ENCODE measurements at places on chromosomes 2 and 18.

DNA sequence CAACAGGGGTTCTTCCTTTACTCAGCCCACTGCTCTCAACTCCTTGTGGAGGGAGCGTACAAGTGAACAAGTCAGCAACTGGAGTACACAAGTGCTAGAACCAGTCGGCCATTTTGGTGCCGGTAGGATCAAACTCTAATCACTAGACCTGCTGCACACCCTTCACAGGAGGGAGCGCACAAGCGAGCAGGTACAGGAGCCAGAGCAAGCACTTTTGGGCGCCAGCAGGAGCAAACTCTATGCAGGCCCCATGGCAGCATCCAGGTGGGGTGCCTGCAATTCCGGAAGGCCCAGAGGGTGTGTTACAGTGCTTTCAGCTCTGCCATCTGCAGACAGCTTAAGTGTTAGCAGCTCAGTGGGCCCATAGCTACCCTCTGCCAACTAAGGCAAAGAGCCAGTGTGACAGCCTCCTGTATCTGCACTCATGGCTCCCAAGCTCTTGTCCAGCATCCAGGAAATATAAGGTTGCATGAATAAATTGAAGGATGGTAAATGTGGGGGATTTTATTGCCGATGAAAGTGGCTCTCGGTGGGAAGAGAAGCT lies 426.1 kb downstream of the DCC start:
- no peaks in the 10 kb centered on the region for H3K4me1 ChIP-seq
- H3K4me3 ChIP-seq = no peak overlapping the region
- no peak overlapping the region for H3K27ac ChIP-seq
- no peaks in the 10 kb centered on the region for H3K27me3 ChIP-seq
- H3K36me3 ChIP-seq = no peaks in the 10 kb centered on the region

- no peaks in the 10 kb centered on the region for H3K4me1 ChIP-seq
- no peak for DNase-seq
- H3K36me3 ChIP-seq = no peaks in the 10 kb centered on the region
- H3K4me3 ChIP-seq = no peak overlapping the region
Measured at GRCh38 chr2:203887677-203888076, 20.1 kb downstream of the CTLA4 start.

DNA sequence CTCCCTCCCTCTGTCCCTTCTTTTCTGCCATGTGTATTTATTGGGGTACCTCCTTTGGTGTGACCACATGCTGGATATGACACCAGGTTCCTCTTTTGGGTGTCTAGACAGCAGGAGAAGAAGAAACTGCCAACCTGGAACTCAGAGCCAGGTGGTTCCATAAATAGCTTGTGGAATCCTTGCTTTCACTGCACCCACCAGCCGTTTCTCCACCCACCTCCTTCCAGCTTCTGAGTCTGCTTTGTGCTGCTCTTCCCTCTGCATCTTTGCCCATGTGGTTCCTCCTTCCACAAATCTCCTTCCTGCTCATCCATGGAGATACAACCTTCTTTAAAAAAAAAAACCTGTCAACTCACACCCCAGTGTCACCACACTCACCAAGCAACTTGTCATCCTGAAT lies 80.2 kb upstream of the SKOR2 start:
- H3K27ac ChIP-seq = no peak overlapping the region
- H3K27me3 ChIP-seq = peaks cover 2% of the 10 kb centered on the region
- no peaks in the 10 kb centered on the region for H3K4me1 ChIP-seq
- DNase-seq = no peak
- no peaks in the 10 kb centered on the region for H3K36me3 ChIP-seq

GRCh38 chr2:149383340-149383739 lies 53.0 kb downstream of the LYPD6 start:
- no peaks in the 10 kb centered on the region for H3K27me3 ChIP-seq
- no peak overlapping the region for H3K27ac ChIP-seq
- no peak overlapping the region for H3K4me3 ChIP-seq
- no peaks in the 10 kb centered on the region for H3K4me1 ChIP-seq

GRCh38 chr18:70044632-70045031 lies 97.0 kb upstream of the CD226 start:
- H3K27ac ChIP-seq = no peak overlapping the region
- no peaks in the 10 kb centered on the region for H3K27me3 ChIP-seq
- DNase-seq = no peak
- H3K36me3 ChIP-seq = peaks cover 3% of the 10 kb centered on the region
- no peaks in the 10 kb centered on the region for H3K4me1 ChIP-seq

- no peak overlapping the region for H3K27ac ChIP-seq
- no peaks in the 10 kb centered on the region for H3K4me1 ChIP-seq
- no peaks in the 10 kb centered on the region for H3K36me3 ChIP-seq
- no peaks in the 10 kb centered on the region for H3K27me3 ChIP-seq
- H3K4me3 ChIP-seq = no peak overlapping the region
- no peak for DNase-seq
Measured at GRCh38 chr2:55511508-55512124, 7.9 kb upstream of the CFAP36 start.

GRCh38 chr2:234368861-234369261 lies 128.0 kb downstream of the ARL4C start:
- H3K4me3 ChIP-seq = no peak overlapping the region
- no peaks in the 10 kb centered on the region for H3K36me3 ChIP-seq
- H3K4me1 ChIP-seq = peaks cover under 1% of the 10 kb centered on the region
- H3K27me3 ChIP-seq = no peaks in the 10 kb centered on the region
- DNase-seq = no peak

DNA sequence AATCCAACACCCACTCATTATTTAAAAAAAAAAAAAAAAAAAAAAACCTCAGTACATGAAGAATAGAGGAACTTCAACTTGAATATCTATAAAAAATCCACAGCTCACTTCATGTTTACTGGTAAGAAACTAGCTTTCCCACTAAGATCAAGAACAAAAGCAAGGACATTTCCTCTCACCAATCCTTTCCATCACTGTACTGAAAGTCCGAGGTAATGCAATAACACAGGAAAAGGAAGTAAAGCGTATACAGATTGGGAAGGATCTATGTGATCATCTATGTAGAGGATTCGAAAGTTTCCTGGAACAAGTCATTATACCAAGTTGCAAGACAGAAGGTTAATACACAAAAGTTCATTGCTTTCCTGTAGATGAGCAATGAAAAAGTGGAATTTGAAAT lies 63.2 kb downstream of the ROCK2 start:
- no peaks in the 10 kb centered on the region for H3K27me3 ChIP-seq
- H3K27ac ChIP-seq = no peak overlapping the region
- H3K36me3 ChIP-seq = peaks cover 12% of the 10 kb centered on the region
- no peaks in the 10 kb centered on the region for H3K4me1 ChIP-seq
- no peak for DNase-seq
- no peak overlapping the region for H3K4me3 ChIP-seq

DNA sequence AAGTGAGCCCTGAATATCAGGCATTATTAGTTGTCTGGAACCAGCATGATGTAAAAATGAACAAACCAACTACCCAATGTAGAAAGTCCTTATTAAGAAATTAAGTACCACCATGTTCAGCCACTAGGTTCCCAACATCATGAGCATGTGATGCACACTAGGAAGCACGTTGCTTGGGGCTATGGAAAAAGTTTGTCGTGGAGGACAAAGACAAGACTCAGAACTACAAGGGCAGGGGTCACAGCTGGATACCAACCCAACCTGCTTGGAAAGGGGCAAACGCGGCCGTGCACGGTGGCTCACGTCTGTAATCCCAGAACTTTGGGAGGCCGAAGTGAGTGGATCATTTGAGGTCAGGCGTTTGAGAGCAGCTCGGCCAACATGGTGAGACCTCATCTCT lies 64.0 kb downstream of the ADNP2 start:
- no peaks in the 10 kb centered on the region for H3K36me3 ChIP-seq
- H3K4me1 ChIP-seq = no peaks in the 10 kb centered on the region
- H3K27ac ChIP-seq = no peak overlapping the region
- H3K4me3 ChIP-seq = no peak overlapping the region

GRCh38 chr2:178195390-178196166 lies 1.3 kb downstream of the OSBPL6 start:
- peaks cover 14% of the 10 kb centered on the region for H3K4me1 ChIP-seq
- no peak for DNase-seq
- no peaks in the 10 kb centered on the region for H3K36me3 ChIP-seq
- H3K4me3 ChIP-seq = peak overlapping the region; percentile 62
- no peak overlapping the region for H3K27ac ChIP-seq

- H3K27ac ChIP-seq = no peak overlapping the region
- H3K4me1 ChIP-seq = no peaks in the 10 kb centered on the region
- DNase-seq = no peak
- H3K36me3 ChIP-seq = no peaks in the 10 kb centered on the region
- H3K4me3 ChIP-seq = no peak overlapping the region
Measured at GRCh38 chr2:215529271-215529670, 93.4 kb upstream of the FN1 start.

DNA sequence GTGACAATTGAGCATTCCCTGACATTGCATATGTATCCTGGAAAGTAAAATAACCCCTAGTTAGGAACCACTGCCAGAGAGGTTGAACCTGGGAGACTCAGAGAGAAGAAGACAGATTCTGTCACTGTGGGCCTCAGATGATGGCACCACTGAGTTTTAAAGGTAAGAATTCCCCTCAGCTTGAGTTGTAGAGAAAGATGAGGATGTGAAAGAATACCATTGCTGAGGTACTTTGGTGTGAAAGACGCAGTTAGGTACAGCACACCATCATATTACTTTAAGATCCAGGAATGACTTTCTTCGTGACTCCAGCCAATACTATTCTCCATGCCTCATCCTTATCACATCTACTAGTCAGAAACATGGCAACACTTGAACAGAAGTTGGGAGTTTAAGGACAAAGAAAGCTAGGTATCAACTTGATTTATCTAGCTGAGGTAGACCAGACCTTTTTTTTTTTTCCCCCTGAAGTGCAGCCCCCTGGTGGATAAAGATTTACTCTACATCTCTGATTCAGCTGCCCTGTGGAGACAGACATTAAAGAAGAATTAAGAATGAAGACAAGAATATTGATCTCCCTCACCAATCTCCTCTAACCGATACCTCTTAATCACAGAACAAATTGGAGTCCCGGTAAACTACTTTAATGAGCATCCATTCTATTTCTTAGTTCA lies 630.5 kb upstream of the FANCL start:
- no peaks in the 10 kb centered on the region for H3K4me1 ChIP-seq
- H3K36me3 ChIP-seq = no peaks in the 10 kb centered on the region
- no peak overlapping the region for H3K4me3 ChIP-seq
- no peaks in the 10 kb centered on the region for H3K27me3 ChIP-seq

- no peak overlapping the region for H3K4me3 ChIP-seq
- H3K27me3 ChIP-seq = no peaks in the 10 kb centered on the region
Measured at GRCh38 chr2:148554459-148555247, 89.9 kb upstream of the EPC2 start.

- H3K27ac ChIP-seq = no peak overlapping the region
- no peak overlapping the region for H3K4me3 ChIP-seq
- no peak for DNase-seq
- no peaks in the 10 kb centered on the region for H3K4me1 ChIP-seq
- no peaks in the 10 kb centered on the region for H3K36me3 ChIP-seq
- no peaks in the 10 kb centered on the region for H3K27me3 ChIP-seq
Measured at GRCh38 chr2:15043336-15044058, 411.0 kb downstream of the LRATD1 start.

DNA sequence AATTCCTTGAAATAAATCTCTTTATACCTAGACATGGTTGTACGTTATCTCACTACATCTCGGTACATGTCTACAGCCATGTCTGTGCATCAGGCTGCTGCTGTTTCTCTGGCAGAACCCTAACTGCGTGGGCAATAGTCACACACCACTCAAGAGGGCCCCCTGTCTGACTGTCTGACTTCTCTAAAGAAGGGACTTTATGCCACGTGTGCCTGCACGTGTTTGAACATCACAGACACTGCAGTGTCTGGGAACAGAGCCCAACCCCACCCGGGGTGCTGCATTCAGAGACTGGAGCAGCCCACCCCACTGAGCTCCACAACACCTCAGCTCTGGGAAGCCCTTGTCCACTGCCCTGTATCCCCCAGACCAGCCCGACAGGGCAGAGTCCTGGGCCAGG lies 55.0 kb downstream of the KIF1A start:
- H3K27me3 ChIP-seq = no peaks in the 10 kb centered on the region
- no peaks in the 10 kb centered on the region for H3K4me1 ChIP-seq
- no peak overlapping the region for H3K4me3 ChIP-seq
- DNase-seq = no peak

- H3K36me3 ChIP-seq = no peaks in the 10 kb centered on the region
- peak; percentile 1 for DNase-seq
- H3K27me3 ChIP-seq = no peaks in the 10 kb centered on the region
- no peak overlapping the region for H3K27ac ChIP-seq
Measured at GRCh38 chr18:67599277-67599676, 82.8 kb upstream of the DSEL start.

GRCh38 chr18:73784853-73785252 lies 362.8 kb downstream of the FBXO15 start:
- no peaks in the 10 kb centered on the region for H3K4me1 ChIP-seq
- no peak overlapping the region for H3K27ac ChIP-seq
- no peak overlapping the region for H3K4me3 ChIP-seq
- H3K27me3 ChIP-seq = no peaks in the 10 kb centered on the region
- no peaks in the 10 kb centered on the region for H3K36me3 ChIP-seq

DNA sequence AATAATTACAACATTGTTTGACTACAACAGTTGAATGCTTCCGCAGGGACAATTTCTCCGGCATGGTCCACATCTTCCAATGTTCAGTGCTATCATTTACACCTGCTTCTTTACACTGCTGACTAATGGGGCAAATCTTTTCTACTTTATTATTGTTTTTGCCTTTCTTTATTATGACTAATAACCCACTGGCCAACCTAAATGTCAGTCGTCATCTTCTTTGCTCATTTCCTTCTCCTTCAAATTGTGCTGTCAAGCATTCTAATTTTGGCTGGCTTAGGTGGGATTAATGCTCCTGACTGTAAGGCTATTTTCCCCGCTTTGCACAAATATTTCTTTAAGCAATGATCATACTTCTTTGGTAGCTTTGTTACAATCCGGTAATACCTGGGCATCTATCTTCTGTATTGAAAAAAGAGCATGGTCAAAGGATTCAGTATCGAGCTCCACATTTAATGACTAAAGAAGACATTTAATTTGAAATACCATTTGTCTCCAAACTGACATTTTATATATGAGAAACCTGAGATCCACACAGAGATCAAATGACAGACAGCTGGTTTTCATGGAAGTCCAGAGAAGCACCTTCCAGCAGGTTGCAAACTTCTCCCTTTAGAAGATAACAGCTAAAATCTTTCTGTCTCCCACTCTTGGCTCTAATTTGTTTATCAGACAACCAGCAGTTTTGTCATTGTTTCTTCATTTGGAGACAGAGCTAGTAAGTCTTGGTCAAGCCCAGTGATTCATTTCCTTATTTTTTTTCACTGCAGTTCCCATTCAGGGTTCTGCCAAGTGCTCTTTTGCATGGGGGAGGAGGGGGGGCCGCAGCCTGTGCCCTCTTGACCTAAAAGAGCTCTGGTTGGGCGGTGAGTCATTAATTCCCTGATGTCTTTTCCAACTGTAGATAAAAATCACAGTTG lies 132.9 kb downstream of the SOCS6 start:
- H3K27ac ChIP-seq = no peak overlapping the region
- no peaks in the 10 kb centered on the region for H3K27me3 ChIP-seq
- H3K4me1 ChIP-seq = no peaks in the 10 kb centered on the region
- no peak overlapping the region for H3K4me3 ChIP-seq
- no peak for DNase-seq
- no peaks in the 10 kb centered on the region for H3K36me3 ChIP-seq

Data from B cell (primary cell).